ENCODE measurements at places on chromosomes 5 and 9.

- peak; percentile 27 for DNase-seq
Observed at GRCh38 chr9:92439921-92440750, 15.9 kb upstream of the OMD start.

- no peak for DNase-seq
Observed at GRCh38 chr9:37919246-37919955, 15.5 kb upstream of the SLC25A51 start.

DNA sequence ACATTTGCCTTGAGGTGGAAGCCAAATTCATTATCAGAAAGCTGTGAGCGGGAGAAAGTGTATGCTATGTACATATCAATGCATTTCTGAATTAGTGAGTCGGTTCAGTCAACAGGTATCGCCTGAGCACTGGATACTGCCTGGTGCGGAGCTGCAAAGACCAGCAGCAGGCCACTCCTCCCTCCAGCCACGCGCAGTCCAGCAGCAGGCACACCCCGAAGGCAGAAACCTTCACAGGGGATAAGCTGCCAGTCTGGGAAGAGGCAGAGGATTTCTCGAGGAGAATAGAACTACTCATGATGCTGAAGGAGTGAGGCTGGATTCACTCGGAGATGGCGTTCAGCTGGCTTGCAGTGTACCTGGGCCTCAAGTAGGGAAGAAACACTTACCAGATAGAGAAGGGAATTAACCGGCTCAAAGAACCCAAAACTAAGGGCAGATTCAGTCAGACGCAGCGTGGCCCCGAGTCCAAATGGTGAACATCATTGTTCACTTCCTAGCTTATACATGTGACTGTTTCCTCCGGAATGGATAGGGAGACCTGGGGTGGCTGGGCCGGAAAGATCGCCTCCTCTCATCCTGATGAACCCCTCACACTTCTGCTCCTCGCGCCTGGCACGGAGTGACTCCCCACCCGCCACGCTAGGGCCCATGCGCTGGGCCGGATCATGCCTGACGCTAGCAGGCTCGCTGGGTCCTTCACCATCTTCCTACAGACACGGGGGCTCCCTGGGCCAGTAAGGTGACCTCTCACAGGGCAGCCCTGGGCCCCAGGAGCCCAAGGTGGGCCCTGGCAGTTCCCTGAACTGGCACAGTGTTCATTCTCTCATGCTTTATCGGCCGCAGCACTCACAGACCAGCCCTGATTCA, 78.1 kb upstream of the SPATA31C2 start:
- no peak for DNase-seq

DNA sequence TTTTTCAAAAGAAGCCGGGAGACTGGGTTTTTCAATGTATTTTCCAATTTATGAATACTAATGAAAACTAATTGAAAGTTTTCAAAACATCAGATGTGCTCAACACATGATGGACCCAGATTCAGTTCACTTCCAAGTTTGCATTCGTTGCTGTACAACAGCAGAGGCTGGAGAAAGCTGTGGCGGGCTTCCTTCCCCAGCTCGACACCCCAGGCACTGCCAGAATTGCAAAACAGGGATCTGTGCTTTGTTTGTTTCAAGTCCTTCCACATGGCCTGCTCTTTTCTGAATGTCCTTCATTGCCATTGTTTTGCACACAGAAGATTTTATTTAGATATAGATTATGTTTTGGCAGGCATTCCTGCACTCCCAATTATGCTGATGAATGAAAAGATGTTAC, 30.3 kb upstream of the INSYN2B start:
- no peak for DNase-seq

DNA sequence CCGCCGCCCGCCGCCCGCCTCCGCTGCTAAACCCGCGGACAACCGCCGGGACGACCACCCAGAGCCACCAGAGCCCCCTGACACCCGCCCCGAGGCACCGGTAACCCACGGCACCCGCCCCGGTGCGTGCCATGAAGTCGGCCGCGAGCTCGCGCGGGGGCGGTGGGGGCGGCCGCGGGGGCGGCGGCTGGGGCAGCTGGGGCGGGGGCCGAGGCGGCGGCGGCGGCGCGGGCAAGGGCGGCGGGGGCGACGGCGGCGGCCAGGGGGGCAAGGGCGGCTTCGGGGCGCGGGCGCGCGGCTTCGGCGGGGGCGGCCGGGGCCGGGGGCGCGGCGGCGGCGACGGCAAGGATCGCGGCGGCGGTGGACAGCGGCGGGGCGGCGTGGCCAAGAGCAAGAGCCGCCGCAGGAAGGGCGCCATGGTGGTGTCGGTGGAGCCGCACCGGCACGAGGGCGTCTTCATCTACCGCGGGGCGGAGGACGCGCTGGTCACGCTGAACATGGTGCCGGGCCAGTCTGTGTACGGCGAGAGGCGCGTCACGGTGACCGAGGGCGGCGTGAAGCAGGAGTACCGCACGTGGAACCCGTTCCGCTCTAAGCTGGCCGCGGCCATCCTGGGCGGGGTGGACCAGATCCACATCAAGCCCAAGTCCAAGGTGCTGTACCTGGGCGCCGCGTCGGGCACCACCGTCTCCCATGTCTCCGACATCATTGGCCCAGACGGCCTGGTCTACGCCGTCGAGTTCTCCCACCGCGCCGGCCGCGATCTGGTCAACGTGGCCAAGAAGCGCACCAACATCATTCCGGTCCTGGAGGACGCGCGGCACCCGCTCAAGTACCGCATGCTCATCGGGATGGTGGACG, 499 bp downstream of the FBLL1 start:
- DNase-seq: peak; percentile 46

GRCh38 chr5:154791535-154791934, 36.4 kb downstream of the LARP1 start:
- DNase-seq: no peak

GRCh38 chr9:4548811-4549725, 58.8 kb downstream of the SLC1A1 start:
- DNase-seq: no peak

GRCh38 chr9:78280982-78281668, 15.8 kb upstream of the PSAT1 start:
- DNase-seq: peak; percentile 86

DNA sequence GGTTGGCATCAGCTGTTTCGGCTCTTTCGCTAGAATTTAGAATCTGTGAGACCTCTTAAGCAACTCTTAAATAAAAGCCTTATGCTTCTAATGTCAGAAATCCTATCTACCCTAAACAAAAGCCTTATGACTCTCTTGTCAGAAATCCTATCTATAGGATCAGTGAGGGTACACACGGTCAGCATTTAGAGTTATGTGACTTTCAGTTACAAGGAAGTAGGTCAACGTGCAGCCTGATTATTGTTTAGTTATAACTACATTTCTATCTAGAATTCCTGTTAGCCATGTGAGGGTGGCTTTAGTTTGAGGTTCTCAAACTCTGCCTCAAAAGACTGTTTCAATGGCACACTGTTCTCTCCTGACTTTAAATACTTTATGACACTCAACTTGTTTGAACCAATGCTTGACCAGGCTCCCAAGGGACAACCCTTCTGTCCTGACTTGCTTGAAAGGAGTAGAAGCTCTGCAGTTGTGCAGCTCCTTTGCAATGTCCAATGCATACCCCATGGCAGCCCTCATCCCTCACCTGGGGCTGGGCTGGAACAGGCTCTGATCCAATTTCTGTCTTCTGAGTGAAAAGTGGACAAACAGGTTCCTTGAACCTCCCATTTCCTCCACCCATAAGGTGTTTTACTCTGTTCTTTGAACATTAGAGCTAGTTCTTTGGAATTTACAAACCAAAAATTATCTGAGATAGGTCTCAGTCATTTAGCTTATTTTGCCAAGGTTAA, 251.6 kb upstream of the PIK3R1 start:
- DNase-seq: no peak

DNA sequence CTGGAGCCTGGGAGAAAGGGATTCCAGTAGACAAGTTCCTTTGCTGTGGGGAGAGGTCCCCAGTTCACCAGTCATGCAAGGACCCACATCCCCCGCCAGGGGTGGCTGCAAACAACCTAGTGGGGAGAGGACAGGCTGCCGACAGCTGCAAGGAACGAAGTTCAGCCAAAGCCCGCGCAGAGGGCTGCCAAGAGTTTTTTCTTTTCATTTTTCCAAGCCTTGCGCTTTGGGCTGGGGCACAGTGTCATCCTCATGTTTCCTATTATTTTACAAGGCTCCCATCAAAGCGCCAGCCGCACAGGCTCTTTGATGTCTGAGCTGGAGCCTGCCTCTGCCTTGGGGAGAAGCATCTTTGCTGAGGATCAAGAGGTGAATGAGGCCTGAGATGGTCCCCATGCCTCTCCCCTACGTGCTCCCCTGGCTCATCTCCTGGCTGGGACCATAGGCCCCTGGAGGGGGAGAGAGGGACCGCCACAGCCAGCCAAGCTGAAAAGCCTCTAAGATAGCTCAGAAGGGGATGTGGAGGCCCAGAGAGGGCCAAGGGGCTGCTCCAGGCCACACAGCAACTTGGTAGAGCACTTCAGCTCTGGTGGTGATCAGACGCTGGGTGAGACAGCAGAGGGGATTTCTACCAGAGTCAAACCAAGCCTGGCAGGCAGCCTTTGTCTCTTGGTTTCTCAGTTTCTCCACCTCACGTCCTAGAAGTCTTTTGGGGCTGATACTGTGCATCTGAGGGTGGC, 50.4 kb upstream of the SYNPO start:
- no peak for DNase-seq
